ENCODE measurements at places on chromosomes 13 and 19.

DNA sequence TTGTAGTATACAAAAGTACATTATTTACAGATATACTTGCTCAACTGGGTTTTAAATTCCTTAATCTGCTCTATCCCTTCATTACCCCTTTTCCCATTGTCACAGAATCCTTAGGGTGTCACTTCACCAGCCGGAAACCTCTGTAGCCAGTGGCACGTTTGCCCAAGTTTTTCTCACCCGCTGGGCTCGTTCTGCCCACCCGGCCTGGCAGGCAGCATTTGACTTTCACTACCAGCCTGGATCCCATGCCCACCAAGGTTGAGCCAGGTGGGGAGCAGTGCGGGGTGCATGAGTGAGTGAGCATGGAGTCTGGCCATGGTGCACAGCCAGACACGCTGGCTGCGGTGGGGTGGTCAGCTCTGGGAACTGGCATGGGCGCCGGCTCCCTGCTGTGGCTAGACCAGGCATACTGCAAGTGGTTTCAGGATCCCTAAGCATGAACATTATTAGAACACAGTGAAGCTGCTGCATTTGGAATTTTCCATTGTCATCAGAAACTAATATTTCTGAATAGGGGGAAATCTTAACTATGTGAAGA lies 98.3 kb downstream of the NALCN start:
- DNase-seq, result no peak

DNA sequence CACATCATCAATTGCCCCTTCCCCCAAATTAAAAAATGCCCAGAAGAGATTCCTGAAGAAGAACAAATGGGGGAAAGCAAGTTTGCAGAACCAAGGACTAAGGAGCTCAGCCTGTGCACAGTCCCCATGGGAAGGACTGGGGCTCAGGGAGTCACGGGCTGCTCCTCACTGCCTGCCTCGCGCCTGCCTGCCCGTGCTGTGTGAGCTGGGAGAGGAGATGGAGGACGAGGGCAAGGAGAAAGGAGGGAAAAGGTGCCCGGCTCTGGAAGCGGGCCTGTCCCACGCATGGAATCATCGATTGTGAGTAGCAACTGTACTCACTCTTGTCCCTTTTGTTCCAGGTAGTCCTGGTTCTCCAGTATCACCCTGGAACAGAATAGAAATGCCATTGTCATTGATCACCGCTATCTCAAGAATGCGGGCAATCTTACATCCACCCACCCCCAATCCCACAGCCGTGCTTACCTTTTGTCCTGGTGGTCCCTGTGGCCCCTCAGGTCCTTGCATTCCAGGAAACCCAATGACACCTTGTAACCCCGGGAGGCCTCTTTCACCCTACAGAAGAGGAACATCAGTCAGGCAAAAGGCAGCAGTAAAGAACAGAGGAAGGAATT lies 93.4 kb downstream of the COL4A1 start:
- DNase-seq, result no peak

DNA sequence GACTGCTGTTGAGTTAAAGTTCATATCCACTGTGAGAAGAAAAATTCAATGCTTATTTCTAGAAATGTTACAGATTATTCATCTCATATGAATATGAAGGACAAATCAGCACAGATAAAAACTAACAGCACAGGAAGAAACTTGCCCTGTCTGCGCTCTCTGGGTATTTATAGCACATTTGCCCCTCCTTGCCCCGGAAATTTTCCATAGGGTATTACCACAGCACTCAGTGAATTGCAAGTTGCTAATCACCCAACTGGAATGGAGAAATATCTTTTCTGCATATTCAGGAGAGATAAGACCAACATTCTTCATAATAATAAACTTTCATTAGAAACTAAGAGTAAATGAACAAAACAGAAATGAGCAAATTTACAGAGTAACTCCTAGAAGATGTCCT lies 318.0 kb upstream of the KLF12 start:
- no peak for DNase-seq

- DNase-seq, result no peak
These were observed 110.9 kb downstream of the HS6ST3 start for GRCh38 chr13:96200810-96201209.

GRCh38 chr19:51570962-51571575 lies at the start of gene ZNF175:
TSS of gene ZNF175 (plus strand) at chr19:51571283. CDS start at chr19:51573330, 2,047 bp downstream.
- peak; percentile 83 for DNase-seq

GRCh38 chr13:30898070-30898469 lies 8.0 kb upstream of the MEDAG start:
- DNase-seq, result no peak

GRCh38 chr19:18117692-18118378 lies 20.3 kb downstream of the MAST3 start:
- DNase-seq, result peak; percentile 93

GRCh38 chr13:75312884-75313520 lies 169.0 kb downstream of the TBC1D4 start:
- DNase-seq, result peak; percentile 61

GRCh38 chr13:112877539-112877938 lies 91.5 kb upstream of the MCF2L start:
- no peak for DNase-seq

DNA sequence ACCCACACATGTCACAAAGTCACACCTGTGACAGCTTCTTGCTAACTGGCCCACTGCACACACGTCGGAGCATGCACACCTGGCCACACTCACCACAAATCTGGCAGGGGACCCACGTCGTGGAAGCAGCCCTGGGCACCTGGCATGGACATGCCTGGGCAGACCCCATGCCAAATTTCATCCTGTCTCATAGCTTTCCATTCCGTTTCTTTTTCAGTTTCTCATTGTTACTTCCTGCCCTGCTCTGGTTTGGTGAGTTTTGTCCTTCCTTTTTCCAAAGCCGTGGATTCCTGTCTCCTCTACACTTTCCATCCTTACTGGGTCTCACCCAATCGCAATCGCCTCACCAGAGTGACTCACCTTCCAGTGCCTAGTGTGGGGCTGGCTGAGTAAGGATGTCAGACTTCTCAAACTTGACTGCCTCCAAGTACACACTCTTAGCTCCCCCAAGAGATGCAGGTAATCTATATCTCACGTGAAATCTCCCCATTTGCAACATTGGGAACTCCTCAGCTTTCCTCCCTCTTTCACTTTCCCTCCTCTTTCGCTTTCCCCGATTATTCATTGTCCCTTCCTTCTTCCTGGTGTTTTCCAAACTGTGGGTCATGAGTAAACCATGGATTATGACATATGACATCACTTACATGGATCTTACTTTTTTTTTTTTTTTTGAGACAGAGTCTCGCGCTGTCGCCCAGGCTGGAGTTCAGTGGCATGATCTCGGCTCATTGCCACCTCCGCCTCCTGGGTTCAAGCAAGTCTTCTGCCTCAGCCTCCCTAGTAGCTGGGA lies 1.6 kb upstream of the BBC3 start:
- no peak for DNase-seq

GRCh38 chr13:27005556-27005955 lies 166.1 kb downstream of the USP12 start:
- no peak for DNase-seq

DNA sequence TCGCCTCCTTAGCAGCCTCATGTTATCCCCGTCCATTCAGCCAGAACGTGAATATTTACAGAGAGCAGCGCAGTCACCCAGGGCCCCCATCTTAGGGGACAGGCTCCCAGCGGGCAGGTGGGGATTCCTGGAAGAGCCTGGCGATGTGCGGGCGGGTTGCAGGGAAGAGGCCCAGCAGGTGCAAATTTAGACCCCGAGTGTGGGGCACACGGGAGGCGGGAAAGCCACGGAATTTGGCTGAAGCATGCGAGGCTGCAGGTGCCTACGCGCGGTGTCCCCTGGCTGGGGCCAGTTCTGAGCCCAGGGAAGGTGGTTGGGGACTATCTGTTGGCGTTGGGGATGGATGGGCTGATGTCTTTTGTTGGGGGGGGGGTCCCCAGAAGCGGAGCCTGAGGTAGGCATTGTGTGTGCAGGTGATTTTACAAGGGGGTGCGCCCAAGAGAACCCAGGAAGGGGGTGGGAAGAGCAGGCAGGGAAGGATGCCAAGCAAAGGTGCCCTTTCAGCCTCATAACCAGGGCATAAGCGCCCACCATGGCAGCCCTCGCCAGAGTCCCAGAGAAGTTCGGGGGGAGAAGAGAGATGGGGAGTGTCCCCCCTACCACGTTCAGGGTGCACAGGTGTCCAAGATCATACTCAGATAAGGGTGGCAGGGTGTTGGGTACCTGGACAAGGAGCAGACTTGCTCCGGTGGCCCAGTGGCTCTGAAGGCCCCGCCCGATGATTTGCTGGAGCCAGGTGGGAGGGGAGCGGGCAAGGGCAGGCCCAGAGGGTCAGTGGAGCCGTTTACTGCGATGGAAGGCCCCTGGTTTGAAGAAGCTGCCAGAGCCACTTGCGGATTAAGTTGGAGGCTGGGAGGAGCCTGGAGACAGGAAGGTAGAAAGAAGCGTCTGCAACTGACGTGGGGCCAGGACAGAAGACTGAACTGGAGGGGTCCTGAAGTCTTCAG lies 1.2 kb downstream of the TPGS1 start:
- no peak for DNase-seq

- DNase-seq, result no peak
These were observed 25.2 kb upstream of the HIF3A start for GRCh38 chr19:46271481-46272197.

DNA sequence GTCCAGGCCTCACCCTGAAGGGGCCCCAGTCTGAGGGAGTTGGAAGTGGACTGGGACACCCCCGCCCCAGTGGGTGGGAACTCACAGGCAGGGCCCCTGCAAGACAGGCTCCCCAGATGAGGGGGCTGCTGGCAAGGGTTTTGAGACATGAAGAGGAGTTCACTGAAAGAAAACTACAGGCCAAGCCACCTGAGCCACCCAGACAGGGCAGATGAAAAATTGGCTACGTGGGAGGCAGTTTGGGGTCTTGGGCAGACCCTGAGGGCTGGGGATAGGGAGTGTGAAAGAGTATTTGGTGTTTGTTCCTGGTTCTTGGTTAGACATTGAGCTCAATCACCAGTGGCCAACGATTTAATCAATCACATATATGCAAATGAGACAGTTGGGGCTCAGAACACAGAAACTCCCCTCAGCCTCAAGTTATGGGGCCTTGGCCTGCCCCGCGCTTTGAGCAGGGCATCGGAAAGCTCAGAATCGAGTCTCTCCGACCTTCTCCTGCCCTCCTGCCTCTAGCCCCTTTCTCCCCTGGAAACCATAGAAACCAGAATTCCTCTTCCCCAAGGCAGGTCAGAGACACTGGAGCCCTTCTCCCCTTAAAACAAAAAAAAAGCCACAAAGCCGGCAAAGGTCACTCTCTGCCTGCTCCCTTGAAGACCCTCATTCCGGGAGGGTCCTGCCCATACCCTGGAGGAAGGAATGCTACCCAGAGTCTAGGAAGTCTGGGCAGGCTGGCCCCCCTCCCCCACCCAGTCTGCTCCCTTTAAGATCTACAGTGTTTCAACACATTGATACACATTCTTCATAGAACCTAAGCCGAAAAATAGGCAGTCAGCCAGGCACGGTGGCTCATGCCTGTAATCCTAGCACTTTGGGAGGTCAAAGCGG lies 1.3 kb upstream of the ISYNA1 start:
- DNase-seq, result no peak

DNA sequence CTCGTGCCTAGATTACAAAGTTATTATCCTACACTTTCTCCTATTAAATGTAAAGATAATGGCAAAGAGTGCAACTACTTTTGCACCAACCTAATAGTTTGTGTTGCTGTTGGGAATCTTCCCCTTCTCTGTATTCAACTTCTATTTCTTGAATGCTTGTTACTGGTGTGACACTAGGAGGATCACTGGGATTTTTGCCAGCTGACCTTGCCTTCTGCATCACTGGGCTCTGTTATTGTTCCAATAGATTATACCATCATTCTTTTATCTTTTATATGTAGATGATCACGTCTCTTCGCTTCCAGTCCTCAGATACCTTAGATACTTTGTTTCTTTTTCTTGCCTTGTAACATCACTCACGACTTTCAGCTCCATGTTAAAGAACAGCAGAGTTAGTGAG lies 3.5 kb upstream of the OR10H4 start:
- DNase-seq, result no peak

DNA sequence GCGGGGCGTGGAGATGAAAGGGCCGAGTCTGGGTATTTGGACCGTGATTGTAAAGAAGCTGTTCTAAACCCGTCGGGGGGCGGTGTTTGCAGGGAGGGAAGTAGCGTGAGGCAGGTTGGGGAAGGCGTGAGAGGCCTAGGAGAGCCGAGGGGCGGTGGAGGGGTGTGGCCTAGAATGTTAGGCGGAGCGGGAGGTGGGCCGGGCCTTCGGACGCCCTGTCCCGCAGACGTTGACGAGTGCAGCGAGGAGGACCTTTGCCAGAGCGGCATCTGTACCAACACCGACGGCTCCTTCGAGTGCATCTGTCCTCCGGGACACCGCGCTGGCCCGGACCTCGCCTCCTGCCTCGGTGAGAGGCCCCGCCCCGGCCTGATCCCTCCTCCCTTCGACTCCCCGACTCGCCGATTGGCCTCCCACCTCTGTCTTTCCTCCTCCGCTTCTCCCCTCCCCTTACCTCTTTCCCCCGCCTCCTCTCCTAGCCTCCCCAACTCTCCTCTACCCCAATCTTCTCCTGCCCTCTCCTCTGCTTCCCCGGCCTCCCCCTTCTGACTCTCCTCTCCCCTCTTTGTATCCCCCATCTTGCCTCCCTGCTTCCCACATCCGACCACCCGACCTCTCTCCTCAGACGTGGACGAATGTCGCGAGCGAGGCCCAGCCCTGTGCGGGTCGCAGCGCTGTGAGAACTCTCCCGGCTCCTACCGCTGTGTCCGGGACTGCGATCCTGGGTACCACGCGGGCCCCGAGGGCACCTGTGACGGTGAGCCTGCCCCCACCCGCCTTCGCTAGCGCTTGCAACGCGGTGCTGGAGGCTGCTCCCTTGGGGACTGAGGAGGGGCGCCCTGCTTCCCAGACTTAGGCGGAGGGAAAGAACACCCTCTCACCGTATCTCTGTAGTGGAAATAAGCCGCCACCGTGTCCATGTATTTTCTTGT lies 12.8 kb downstream of the LTBP4 start:
- DNase-seq, result peak; percentile 78

DNA sequence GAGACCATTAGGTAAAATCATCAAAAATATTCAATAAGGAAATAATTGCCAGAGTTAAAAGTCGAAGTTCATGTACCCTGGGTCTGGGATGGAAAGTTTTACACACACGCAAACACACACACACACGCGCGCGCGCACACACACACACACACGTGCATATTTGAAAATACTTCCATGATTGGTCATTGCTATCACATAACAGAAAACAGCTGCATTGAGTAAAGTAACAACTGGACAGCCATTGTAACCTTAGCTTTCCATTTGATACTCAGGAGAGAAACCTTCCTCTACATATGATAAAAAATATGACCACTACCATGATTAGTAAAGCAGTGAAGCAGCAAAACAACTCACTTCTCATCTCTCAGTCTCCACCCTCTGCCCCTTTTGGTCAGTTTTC lies 490.0 kb upstream of the SGCG start:
- no peak for DNase-seq

DNA sequence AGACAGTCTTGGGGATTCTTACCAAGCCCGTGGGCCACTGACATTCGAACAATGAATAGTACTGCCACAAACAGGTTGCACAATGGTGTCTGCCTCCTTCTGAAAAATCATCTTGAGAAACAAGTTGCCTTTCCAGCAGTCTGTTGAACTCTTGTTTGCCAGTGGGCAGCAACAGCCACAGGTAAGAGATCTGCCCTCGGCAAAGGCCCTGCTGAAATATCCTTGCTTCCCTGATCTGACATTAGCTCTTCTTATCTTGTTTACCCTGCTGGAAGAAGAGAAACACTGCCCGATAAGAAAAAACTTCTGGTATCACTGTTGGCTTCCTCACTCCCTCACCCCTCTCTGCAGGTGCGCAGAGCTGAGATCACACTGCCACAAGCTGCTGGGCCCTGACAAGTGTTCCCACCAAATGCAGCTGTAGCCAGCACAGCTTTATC lies 2.0 kb downstream of the DOCK9 start:
- no peak for DNase-seq

All from stimulated activated CD8-positive, alpha-beta memory T cell treated with anti-CD3 and anti-CD28 coated beads, Interleukin-15, amount 100 ng/mL, for 48 hours (primary cell).